ENCODE measurements at places on chromosomes 3 and 15.

DNA sequence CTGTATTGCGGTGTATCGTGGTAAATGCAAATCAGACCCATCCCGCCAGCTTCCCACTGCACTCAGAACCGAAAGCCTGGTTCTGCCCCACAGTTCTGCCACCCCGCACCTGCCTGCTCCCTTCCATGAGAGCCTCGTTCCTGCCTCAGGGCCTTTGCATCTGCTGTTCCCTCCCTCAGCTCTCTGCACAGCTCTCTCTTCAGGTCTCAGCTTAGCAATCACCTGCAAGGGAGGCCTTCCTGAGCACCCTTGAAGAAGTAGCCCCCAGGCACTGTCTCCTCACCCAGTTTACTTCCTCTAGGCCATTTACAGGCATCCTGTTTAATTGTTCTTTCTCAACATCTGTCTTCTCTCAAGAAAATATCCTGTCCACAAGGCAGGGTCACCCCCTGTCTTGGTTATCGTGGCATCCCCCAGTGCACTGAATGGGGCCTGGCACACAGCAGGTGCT lies 13.3 kb upstream of the IQSEC1 start:
- DNase-seq = no peak

DNA sequence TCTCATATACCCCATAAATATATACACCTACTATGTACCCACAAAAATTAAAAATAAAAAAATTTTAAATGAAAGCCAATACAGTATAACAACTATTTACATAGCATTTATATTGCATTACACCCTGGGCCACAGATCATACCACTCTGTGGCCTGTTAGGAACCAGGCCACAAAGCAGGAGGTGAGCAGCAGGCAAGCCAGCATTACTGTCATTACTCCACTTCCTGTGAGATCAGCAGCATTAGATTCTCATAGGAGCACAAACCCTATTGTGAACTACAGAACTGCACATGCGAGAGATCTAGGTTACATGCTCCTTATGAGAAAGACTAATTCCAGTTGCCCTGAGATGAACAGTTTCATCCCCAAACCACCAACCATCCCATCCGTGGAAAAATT lies 17.4 kb downstream of the FILIP1L start:
- no peak for DNase-seq

- DNase-seq = no peak
Observed at GRCh38 chr3:117356091-117356705, 646.6 kb downstream of the TUSC7 start.

- no peak for DNase-seq
Observed at GRCh38 chr3:155184011-155184410, 103.9 kb downstream of the MME start.

GRCh38 chr3:186394566-186395217 lies 32.7 kb upstream of the DGKG start:
- DNase-seq = no peak

DNA sequence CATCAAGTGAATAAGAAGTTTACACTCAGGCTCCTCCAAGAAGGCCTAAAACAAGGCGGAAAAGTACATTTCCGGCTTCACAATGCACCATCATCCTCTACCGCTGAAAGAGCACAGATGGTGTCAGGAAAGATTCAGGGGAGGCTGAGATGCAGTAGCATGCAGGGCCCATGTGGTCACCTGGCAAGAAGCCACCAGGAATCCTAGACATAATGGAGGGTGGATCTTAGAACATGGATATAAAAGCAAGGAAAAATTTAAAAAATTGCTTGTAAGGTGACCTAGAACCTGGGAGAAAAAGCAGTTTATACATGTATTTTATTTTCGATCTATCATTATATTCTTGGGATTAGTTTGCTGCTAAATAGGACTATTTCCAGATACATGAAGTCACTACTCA lies 21.9 kb upstream of the OTOL1 start:
- no peak for DNase-seq

- DNase-seq = no peak
Observed at GRCh38 chr15:101368086-101368780, 73.2 kb upstream of the SNRPA1 start.

GRCh38 chr3:73706771-73707170 lies 82.0 kb upstream of the PDZRN3 start:
- DNase-seq = no peak

GRCh38 chr15:83166218-83166617 lies 41.4 kb downstream of the HDGFL3 start:
- DNase-seq = no peak

DNA sequence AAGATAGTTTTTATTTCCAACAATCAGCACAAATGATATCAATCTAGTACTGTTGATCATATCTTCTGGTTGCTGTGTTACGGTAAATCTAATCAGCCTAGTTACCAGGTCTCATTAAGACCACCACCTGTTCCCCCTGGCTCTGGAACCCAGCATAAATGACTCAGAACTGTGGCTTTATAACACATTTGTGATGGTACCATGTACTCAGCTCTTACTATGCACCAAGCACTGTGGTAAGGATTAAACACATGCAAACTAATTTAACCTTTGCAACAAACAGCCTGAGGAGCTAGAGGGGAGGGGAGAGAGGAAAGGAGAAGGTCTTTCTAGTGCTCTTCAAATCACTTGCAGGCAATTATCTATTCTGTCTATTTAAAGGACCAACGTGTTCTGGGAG lies 173.9 kb upstream of the LMCD1 start:
- DNase-seq = no peak

DNA sequence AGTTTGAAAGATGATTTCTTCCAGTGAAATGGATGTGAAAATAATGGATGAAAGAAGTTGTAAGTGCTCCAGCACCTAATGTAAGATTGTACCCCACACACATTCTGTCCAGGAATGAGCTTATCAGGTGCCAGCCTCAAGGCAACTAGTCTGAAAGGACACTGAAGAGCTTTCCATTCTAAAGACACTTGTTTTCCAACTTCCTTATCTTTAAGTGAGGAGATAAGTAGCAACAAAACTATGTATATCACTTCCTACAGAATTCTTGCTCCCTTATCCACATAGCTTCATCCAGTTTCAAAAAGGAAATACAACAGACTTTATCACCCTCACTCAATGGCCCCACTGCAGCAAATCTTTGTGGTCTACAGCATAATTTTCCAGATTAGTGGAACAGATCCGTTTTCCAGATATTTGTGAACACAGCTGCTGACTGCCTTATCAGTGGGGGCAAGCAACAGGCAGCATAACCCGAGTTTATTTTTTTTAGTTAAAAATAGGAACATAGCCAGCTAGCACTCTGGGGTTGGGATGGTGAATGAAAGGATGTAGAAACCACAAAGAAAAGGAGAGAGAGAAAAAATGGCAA lies 60.6 kb downstream of the CD200R1L start:
- no peak for DNase-seq
